ENCODE measurements at places on chromosomes 16 and 17.

- no peak for DNase-seq
Measured at GRCh38 chr16:82135844-82136243, 34.2 kb downstream of the MPHOSPH6 start.

DNA sequence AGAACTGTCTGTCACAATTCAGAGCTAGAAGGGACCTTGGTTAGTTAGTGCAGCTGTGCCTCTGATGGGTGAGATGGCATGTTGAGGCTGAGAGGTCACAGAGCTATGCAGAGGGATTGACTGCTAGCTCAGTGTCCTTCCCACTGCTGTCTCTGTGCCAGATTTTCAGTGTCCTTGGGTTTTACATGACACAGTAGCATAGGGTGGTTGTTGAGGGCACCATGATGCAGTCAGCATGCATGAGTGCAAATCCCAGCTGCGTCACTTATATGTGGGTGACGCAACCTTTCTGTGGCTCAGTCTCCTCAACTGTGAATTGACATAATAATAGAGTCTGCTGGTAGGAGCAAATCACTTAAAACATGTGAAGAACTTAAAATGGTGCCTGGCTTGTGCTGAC is 2.7 kb downstream of the MT1A start:
- no peak for DNase-seq

GRCh38 chr16:49621241-49622083 is 234.4 kb downstream of the ZNF423 start:
- no peak for DNase-seq

GRCh38 chr17:67491009-67491680 is 114.1 kb downstream of the PITPNC1 start:
- DNase-seq = peak; percentile 100

GRCh38 chr17:17568772-17569195 is 22.7 kb downstream of the PEMT start:
- DNase-seq = peak; percentile 39

GRCh38 chr16:78438632-78439031 is 339.2 kb downstream of the WWOX start:
- no peak for DNase-seq

DNA sequence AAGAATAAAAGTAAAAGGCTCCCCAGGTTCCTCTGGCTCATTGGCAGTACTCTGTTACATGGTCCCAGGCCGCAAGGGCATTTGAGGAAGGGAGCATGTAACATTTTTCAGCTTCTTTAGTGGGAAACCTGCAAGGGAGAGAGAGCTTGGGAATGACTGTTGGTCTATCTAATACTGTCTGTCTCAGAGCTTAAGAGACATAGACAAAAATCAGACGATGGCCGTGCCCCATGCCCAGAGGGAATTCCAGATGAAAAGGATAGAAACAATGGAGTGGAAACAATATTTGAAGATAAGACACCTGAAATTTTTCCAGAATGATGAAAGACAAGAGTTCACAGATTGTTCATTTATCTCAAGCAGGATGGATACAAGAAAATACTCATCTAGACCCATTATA is 48.1 kb upstream of the ADORA2B start:
- no peak for DNase-seq

DNA sequence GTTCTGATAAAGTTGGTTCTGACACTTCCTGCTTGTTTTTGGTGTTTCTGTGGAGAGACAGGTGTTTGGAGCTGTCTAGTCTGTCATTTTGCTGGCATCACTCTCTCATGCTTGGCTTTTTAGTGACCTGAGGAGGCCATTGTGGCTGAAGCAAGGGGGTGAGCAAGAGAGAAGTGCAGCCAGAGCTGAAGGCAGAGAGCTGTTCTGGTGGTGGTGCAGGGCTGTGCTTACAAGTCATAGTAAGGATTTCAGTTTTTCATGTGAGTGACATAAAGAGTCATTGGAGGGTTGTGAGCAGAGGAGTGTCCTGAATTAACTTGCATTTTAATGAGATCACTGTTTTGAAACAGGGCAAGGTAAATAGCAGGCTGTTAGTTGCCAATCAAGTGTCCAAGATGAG is 97.5 kb downstream of the CHD9 start:
- no peak for DNase-seq

- DNase-seq = no peak
Measured at GRCh38 chr16:9035996-9036395, 55.4 kb upstream of the HAPSTR1 start.

DNA sequence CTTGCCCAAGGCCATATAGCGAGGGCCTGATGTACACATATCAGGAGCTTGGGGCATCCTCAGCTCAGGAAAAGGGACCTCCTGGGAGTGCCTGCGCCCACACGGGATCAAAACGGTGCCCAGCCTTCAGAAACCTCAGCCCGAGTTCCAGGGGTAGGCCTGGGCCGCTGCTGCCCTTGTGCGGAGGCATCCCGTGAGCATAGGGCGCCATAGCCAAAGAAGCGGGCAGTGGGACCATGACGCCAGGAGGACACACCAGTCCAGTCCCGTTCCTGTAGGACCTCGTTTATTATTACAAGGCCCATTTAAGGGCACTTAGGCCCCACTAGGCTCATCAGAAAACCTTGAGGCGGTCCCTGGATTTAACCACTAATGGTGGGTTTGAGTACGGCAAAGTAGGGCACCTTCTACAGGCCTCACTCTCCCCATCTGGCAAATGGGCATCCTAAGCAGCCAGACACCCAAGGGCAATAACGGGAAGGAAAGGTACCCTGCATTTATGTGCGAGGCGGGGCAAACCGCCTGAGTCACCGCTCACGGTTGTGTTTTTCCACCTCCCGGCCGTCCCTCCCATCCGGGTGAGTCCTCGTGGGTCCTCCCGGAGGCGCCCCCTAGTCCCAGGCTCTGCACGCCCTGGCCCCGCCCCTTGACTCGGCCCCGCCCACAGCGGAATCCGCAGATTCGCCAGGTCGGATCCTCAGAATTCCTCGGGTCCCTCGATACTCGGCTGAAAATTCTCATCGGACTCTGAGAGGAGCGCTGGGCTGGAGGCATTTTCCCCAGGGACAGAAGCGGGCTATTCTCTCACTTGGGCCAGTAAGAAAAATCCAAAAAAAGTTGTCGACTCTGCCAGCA is 726 bp upstream of the SETD1A start:
- DNase-seq = peak; percentile 83

- DNase-seq = no peak
Measured at GRCh38 chr17:38918129-38918913, 7.1 kb upstream of the LASP1NB start.

DNA sequence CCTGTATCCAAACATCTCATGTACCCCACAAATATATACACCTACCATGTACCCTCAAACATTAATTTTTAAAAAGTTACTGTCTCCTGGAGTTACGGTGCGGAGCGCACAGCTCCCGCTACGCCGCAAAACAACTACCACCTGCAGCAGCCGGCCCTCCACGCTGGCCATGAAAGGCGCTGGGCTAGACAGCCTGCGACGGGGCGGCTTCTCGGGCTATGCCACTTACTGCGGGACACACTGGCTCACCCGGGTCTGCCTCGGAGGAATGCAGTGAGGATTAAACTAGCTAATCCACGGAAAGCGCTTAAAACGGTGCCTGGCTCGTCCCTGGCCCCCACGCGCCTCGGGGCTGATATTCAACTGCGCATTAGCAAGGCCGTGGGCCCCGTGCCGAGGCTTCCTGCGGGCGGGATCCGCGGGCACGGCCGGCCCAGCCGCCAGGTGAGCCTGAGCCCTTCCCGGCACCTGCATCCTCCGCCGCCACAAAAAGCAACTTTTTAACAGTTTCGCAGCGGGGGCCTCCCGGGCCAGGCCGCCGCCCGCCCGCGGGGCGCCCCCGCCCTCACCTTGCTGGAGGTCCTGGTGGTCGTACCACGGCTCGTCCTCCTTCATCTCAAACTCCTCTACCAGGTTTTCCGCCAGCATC is 633 bp downstream of the CDR2 start:
- DNase-seq = no peak

DNA sequence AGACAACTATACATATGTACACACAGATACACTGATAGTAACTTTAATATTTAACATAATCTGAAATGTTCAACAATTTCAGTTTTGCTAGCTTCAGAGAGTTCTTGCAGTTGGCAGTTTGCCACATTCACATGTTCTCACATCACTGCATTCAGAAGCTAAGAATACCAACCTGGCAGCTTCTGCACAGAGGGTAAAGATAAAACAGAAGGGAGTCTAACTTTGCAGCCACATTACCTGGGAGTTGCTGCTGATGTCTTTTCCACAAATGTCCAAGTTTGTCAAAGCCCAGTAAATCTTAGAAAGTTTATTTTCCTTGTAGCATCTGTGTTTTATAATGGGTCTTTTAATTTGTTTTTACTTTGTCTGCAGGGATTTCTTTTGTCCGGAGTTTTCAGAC is 332.0 kb downstream of the BCAS3 start:
- peak; percentile 27 for DNase-seq

- no peak for DNase-seq
Measured at GRCh38 chr17:1797323-1797722, 32.4 kb downstream of the SMYD4 start.

GRCh38 chr17:63382826-63383225 is 63.3 kb downstream of the CYB561 start:
- peak; percentile 47 for DNase-seq

- no peak for DNase-seq
Measured at GRCh38 chr16:17308186-17308585, 162.6 kb downstream of the XYLT1 start.

GRCh38 chr16:49733313-49734009 is 122.5 kb downstream of the ZNF423 start:
- DNase-seq = no peak

- no peak for DNase-seq
Measured at GRCh38 chr16:56588781-56589140, 567 bp upstream of the MT3 start.

GRCh38 chr16:30858829-30859423 is 35.0 kb downstream of the BCL7C start:
- no peak for DNase-seq

DNA sequence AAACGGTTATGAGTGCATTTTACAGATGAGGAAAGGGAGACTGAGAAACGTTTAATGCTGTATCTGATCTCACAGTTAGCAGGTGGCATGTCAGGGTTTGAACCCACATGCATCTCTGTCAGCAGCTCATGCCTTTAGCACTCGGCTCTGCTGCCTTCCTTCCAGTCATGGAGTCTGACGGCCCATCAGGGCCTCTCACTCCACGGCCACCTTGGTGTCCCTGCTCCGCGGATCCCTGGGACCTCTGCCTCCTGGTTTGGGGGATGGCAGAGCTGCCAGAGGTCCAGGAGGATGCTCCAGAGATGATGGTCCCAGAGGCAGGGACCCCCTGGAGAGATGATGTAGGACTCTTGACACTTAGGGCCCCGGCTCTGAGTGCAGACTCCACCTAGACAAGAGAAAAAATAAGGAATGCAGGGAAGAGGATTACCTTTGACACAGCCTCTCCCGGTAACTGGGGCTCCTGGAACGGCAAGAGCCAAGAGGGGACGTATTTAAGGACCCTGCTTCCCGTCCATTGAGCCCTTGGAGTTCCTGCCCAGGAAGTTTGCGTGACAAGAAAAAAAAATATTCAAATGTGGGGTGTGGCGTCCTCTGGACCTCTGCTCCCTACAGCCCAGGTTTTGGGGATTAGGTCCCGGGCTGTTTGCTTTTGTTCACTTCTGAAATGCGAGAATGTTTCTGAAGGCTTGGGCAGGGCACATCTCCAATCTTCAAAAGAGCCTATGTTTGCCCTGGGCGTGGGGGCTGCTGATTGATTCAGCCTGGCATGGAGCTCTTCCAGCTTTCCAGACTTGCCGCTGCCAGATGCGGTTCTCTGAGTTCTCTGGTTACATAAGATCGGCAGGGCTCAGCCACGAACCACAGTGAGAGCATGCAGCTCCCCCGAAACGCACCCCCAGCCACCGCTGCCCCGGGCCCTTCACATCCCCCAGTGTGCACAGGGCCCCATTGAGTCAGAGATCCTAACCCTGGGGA is at the start of gene ALDH3A1:
Gene ALDH3A1 (minus strand): TSS at position 470 of the 978 bp plus-strand sequence. CDS start 3,169 bp downstream, outside the sequence.
- no peak for DNase-seq

GRCh38 chr17:51739245-51739886 is 419.1 kb downstream of the CA10 start:
- DNase-seq = no peak

DNA sequence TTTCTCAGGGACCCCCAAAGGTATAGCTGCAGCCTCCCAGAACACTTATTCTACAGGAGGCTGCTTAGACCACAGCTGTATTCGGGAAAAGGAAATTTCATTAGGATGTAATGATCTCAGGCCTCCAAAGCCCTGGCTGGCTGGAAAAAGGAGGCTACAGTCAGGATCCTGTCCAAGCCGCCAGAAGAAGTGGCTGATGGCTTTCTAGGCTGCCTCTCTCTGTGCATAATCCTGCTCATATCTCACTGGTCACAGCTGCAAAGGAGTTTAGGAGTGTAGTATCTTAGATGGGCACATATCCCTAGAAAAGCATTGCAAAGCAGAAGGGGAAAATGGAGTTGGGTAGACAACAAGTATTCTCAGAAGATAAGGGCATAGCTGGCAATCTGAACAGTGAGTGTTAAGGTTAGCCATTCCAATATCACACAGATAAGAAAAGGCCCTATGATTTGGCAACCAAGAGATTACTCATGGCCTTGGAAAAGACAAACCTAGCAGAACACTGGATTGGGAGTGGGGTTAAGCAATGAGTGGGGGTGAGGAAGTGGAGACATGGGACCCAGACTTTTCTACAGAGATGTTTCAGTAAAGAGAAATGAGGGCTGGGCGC is 26.0 kb upstream of the PRKCA start:
- peak; percentile 64 for DNase-seq

GRCh38 chr17:80868022-80868609 is 123.5 kb upstream of the CHMP6 start:
- no peak for DNase-seq

DNA sequence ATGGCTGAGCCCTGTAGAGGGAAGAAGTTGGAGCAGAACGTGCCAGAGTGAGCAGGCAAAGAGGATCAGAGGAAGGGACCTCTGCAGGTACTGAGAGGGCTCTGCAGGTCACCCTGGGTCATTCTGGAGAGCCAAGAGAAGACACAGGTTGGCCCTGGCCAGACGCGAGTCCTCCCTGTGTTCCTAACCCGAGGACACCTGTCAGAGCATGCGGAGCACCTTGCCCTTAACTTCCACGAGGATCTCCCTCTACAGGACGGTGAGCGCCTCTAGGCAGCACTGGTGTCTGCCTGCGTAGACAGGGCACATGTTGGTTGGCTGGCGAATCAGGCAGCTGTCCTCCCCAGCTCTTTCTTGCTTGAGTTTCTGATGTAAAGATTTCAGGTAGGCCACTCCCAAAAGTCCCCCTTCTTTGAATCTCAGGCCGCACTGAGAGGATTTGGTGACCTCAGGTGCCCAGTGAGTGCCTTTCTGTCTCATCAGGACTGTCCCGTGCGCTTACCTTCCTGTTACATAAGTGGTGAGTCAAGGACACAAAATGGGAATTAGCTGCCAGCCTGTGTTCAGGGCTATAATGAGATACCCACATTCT is 45.3 kb downstream of the MPRIP start:
- DNase-seq = no peak

DNA sequence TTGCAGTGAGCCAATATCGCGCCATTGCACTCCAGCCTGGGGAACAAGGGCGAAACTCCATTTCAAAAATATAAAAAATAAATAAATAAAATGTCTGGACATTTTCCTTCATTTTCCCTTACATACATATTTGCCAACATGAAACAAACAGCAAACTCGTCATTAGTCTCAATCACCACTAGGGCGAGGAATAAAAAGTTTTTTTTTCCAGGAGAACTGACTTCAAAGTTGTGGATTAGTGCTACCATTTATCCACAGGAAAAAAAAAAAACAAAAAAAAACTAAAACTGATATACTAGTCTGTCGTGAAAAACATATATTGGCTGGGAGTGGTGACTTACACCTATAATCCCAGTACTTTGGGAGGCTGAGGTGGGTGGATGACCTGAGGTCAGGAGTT is 77.0 kb upstream of the MTMR4 start:
- no peak for DNase-seq

Data from fibroblast of mammary gland (primary cell).